ENCODE measurements at places on chromosomes 7 and 10.
A peak's percentile ranks its signal among the peaks of the same experiment; 100 is the strongest.

DNA sequence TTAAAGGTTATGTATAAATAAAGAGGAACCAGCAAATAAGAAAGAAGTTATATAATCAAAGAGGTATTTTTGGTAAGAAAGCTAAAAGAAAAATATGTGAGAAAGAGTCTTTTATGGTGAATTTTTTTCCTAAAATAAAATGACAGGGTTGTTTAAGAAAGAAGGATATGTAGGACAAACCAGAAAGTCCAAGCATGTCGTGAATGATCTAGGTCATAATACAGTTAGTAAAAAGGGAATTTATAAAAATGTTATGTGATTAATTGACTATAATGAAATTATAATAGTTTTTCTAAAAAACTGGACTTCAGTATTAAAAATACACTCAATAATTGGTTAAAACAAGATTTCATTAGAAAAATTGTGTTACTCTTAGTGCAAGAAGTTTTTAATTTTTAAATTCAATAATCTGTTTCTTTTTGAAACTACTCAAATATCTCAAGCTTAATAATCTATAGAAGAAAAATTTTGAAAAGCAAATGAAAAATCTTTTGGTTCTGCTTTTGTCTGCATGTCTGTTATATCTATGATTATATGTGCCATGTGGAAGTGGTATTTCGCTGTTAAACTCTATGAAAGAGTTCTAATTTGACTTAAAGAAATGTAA, 23.3 kb downstream of the AVL9 start:
- no peak for DNase-seq

DNA sequence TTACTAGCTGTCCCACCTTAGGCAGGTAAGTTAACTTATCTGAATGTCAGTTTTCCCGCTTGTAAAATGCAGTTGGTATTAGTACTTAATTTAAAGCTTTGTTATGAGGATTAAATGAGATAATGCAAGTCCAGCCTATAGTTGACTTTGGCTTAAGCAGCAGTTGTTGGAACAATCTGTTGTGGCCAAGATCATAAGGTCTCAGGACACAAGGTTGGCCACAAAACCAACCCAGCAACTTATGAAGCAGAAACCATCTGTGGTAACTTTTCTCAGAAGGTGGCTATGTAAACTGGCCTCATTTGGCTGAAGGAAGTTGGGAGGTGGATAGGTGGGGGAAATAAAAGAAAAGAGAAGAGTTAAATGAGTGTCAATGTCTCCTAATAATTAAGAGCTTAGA, 29.4 kb downstream of the ENTPD1 start:
- DNase-seq: no peak

GRCh38 chr7:126690104-126690503, 562.6 kb downstream of the GRM8 start:
- no peak for DNase-seq

DNA sequence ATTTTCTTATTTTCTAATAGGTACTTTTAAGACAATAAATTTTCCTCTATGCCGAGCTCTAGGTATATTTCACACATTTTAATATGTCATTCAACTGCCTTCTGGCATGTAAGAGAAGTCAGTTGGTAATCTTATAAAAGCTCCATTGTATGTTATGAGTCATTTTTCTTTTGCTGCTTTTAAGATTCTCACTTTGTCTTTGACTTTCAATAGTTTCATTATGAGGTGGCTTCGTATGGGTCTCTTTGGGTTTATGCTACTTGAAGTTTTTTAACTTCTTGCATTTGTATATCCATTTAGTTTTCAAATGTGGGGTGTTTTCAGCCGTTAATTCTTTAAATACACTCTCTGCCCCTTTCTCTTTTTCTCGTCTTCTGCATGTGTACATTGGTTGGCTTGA, 80.5 kb downstream of the ABCA13 start:
- DNase-seq: no peak

GRCh38 chr10:34526758-34527730, 288.1 kb downstream of the PARD3 start:
- DNase-seq: no peak

DNA sequence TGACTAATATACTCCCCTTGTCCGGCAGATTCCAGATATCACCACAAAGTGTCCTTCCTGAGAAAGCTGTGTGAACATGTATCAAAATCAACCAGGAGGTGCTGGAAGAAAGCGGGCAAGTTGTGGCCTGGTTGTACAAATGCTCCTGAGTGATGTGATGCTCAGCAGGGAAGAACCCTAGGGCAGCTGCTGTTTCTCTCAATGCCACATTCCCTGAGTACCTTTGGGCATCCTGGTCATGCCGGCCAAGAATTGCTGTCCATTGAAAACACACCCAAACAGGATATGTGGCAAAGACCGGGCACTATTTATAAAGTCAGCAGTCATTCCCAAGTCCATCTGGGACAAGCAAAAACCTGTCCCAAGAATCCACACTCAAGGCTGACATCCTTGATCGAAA, 7.8 kb upstream of the ADCY1 start:
- DNase-seq: no peak

- DNase-seq: peak; percentile 80
Measured at GRCh38 chr7:73742338-73742752, 3.7 kb upstream of the ABHD11 start.

- DNase-seq: no peak
Measured at GRCh38 chr10:74029943-74030342, 32.0 kb downstream of the VCL start.

DNA sequence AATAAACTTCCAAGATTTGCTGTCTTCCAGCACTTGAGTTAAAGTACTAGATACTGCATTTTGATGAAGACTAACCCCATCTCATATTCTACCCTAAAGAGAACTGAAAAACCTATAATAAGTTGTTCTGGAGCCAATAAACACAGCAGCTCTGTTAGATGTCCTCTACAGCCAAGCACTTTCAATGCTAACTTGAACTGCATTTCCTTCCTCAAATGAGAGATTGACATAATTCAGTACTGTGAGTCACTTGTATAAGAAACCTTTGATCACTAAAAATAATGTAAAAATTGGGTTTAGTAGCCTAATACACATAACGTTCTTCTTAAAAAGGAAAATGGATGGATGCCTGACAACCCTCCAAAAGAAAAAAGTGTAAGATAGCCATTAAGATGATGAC, 81.3 kb downstream of the ITGB8 start:
- DNase-seq: no peak

- no peak for DNase-seq
Measured at GRCh38 chr7:159117366-159118196, 27.1 kb downstream of the VIPR2 start.

GRCh38 chr10:22321156-22321923, 441 bp downstream of the BMI1 start:
- peak; percentile 70 for DNase-seq

DNA sequence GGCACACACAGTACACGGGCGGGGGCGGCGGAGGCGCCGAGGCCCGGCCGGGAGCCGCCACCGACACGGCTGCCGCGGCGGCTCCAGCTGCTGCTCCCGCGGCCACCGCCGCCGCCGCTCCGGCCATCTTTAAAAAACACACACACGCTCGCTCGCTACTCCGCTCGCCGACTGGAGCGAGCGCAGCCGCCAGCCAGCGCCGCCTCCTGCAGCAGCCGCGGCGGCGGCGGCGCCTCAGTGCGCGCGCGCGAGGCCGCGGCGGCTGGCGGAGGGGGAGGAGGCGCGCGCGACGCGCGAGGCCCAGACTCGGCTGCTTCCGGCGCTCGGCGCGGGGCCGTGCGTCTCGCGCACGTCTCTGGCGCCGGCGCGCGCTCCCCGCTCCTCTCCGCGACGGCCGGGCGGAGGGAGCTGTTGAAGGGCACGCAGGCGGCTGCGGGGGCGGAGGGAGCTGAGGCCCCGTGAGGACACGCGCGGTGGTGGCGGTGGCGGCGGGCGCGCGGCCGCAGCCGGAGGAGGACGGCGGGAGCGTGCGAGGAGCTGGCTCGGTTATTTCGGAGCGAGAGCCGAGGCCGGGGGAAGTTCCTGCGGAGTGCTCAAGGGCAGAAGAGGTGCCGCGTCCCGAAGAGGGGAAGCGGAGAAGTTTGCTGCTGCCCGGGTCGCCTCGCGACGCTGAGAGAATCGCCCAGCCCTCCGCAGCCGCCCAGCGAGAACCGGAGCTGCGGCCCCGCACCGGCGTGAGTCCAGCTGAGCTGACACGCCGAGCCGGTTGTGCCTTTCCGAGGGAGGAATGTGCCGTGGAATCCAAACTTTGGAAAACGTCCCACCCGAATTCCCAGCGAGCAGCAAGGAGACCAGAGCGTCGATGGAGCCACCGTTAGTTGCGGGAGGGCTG, at the start of gene KDM7A:
Gene KDM7A, minus strand, starts transcription at position 173 of the 892 bp plus-strand sequence. Its CDS starts 46 bp downstream, at position 127.
- DNase-seq: peak; percentile 91
